ENCODE measurements at places on chromosomes 6 and 20.

DNA sequence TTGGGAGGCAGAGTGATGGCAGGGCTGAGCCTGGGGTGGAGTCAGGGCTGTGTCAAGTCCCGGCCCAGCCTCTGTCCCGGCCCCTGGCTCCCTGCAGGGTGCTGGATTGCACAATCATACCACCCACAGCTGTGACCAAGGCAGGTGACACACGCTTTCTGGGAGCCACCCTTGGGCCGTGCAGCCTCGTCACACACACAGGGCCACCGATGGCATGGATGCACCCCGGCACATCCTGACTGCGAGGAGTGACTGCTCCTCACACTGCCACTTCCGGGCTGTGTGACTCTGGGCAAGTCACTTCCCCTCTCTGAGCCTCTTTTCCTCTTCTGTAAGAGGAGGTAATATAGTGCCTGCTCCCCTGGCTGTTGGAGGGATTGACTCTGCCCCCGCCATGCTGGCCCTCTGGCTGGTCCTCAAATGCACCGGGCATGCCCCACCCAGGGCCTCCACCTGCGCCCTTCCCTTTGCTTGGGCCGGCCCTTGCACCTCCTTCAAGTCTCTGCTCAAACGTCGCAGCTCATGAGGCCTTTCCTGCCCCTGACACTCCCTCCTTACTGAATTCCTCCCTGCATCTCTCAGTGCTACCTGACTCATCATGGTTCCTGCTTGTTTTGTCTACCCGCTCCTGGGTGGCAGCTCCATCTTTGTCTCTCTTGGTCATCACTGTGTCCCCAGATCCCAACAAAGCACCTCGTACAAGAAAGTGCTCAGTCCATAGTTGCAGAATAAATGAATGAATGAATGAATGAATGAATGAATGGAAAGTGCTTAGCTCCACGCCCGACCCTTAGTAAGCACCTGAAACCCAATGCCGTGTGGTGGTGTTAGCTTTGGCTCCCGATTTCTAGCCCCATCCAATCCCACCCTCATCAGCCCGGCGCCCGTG lies 93.5 kb downstream of the CEBPB start:
- DNase-seq, result peak; percentile 83

DNA sequence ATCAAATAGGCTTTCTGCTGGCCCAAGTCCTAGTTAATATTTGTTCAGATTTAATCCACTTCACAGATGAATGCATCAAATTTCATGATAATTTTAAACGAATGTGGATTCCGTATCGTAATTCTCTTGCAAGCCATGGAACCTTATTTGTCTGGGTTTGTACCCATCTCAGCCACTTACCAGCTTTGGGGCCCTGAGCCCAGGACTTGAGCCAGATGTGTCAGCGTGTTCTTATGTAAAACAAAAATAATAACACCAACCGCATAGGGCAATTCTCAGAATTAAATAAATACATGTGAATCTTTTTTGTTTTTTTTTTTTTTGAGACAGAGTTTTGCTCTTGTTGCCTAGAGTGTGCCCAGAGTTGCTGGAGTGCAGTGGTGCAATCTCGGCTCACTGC lies 282.5 kb upstream of the PLCB4 start:
- DNase-seq, result no peak

- peak; percentile 51 for DNase-seq
These were observed 57.3 kb upstream of the MLIP start for GRCh38 chr6:54053881-54054391.

- no peak for DNase-seq
These were observed 171.3 kb upstream of the SSTR4 start for GRCh38 chr20:22863826-22864225.

GRCh38 chr6:32825966-32826365 lies 9.2 kb upstream of the HLA-DOB start:
- peak; percentile 16 for DNase-seq

DNA sequence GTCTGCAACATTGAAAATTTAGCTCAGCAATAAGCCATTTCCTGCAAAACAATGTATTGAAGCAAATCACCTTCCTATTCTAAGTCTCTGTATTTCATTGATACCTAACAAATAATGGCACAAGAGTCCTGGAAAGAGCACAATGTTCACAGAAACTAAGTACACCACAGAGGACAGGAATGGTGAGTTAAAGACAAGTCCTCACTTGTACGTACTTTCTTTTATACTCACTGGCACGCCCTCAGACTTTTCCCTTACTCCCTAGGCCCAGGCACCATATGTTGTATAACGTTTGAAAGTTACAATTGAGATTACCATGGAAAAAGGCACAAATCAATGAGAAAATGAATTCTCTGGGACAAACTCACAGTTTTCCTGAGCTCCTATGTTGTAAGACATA lies 683.0 kb upstream of the MANEA start:
- no peak for DNase-seq

DNA sequence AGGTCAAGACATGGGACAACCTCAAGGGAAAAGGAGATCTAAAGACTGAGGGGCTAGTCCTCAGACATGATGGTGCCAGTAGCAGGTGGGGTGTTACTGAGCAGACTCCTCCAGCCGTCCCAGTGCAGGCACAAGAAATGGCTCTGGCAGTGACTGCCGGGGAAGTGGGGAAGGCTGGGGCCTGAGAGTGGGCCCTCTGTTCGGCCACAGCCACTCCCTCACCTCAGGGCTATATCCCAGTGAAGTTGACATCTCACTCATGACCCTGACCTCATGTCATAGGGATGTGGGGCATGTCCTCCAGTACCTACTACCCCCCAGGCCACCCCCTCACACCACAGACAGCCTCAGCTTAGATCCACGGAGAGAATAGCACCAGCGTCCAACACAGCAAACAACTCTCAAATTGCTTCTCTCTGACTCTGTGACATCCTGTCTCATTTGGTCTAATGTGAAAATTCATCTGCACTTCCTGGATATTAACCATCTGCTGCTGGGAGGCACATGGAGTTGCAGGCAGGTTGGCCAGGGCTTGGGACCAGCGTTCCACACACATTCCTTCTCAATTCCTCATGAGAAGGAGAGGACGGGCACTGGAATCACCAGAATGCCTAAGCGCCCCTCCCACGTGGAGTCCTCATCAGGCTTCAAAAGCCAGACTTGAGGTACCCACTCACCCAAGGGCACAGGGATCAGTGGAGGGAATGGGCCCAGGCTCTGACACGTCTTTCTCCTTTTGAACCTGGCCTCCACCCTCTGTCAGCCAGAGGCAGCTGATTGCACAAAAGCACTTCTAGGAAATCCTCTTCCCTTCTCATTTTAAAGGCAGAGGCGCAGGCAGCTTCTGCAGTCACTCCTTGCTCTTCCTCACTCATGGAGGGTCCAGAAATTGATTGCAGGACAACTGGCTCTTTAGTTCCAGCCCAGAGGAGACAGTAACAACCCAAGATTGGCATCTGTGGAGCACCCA lies 163.6 kb upstream of the CST7 start:
- no peak for DNase-seq

DNA sequence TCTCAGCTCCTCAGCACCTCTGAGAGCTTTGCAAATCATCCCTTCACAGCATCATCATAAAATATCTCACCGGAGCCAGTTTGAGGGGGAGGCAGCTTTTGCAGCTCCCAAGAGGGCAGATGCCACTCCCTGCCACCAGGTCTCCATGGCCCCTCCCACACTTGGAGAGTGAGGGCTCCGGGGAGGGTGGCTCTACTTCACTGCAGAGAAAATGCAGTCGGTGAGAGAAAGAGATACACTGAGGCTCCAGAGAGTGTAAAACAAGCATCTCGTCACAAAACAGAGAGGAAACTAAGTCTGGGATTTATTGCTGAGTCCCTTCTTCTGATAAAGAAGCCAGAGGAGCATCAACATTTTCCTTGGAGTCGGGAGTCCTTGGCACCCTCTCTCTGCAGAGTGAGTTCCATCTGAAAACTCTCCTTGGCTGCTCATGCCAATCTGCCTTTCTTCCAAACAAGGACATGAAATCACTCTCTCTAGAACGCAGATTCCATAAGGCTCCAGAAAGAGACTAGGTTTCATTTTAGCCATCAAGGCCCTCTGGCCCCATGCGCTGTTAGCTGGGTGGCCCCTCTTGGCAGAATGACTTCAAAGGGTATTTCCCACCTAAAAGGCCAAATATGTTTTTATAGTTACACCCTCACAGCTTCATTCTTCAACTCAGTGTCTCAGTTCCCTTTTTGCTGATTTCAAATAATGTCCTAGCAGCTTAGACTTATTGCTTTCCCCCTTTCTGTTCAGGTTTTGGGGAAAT lies 70.6 kb upstream of the F13A1 start:
- no peak for DNase-seq

- DNase-seq, result no peak
These were observed 84.2 kb upstream of the E2F3 start for GRCh38 chr6:20317430-20317829.
